Breast epithelium (tissue), 4 donors: ENCODE measurements at places on chromosomes 4 and X.

- DNase-seq = no peak
These were observed 6.3 kb upstream of the PPEF2 start for GRCh38 chr4:75908555-75908954.

DNA sequence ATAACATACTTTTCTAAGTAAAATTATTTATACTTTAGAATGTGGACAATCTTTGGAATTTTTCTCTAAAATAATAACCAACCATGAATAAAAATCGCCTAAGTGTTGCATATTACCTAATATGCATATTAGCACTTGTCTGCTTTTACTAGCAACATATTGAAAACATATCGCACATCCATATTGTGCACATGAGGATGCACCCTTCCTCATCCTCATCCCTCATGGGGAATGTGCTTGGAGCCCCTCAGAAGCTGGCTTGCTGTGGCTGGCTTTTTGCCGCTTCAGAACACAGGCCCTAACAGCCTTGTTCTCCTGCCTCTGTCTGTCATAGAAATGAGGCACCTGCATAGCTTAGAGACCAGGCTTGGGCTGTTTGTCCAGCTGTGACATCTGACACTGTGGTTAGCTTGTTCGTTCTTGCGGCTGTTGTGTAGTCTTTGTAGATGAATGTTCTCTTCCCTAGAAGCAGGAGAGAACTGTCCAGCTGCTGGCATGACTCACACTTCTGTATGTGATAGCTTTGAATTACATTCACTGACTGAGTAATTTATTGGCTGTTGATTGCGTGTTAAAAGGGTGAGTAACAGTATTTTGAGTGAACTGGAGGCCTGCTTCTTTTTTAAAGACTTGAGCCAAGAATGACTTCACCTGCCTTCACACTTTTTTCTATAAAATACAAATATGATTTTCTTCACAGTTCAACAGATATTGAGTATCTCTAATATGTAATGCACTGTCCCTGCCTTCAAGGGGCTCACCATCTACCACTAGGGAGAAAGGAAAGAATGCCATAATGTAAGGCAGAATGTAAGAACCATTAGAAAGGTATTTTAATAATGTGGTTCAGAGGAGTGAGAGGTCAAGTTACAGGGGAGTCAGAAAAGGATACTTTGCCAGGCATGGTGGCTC is 81.9 kb downstream of the HMGB2 start:
- DNase-seq = no peak

DNA sequence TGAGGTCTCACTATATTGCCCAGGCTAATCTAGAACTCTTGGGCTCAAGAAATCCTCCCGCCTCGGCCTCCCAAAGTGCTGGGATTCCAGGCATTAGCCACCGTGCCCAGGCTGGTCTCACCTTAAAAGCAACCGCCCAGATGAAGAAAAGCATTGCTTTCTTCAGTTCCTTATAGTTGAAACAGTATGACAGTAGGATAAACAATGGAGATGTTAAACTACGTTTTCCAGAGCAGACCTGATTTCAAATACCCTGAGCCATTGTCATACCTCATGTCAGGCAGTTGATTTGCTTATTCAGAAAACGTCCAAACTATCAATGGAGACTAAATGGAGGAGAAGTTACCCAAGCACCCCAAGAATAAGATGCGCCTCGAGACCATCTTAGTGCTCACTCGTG is 26.3 kb upstream of the TMEM131L start:
- no peak for DNase-seq

- DNase-seq = no peak
These were observed 583 bp downstream of the ABHD18 start for GRCh38 chr4:127965803-127966175.

DNA sequence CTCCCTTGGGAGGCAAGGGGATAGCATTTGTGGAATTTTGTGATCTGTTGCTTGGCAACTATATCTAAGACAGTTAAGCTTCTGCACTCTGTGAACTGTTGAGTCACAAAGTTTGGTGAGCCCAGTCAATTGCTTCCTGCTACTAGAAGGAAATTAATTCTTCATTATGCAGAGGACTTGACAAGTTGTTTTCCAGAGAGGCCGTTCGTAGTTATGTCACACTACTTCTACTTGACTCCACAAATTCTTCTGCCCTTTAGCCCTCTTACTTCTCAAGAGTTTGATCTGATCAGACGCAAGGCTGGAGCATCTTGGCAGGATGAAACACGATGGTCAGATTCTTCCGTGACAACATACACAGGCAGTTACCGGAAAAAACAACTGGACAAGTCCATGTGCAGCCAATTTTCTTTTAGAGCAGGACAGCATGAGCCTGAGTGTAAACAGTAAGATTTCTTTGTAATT is at the start of gene C4orf51:
Gene C4orf51 (plus strand): TSS at position 156 of the 465 bp plus-strand sequence. CDS start 58 bp downstream, at position 214.
- no peak for DNase-seq

DNA sequence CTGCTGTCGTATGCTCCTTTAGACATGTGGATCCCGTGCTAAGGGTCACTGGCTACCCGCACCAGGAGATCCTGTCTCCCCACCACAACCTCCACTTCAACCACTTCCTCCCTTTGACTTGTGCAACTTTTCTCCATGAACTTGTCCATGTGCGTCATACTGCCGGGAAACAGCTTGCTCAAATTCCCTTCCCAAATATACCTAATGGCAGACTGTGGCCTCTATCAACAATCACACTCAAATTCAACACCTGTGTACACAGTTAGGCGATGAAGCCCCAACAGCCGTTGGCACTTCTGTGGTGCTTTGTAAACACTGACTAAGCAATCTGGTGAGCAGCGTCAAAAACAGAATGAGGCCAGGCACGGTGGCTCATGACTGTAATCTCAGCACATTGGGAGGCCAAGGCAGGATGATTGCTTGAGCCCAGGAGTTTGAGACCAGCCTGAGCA is 49.5 kb downstream of the CD99L2 start:
- DNase-seq = peak; percentile 20

- no peak for DNase-seq
These were observed 391.4 kb upstream of the DIPK2B start for GRCh38 chrX:45592101-45592500.

- DNase-seq = no peak
These were observed 132.5 kb downstream of the GPC3 start for GRCh38 chrX:133852837-133853356.

DNA sequence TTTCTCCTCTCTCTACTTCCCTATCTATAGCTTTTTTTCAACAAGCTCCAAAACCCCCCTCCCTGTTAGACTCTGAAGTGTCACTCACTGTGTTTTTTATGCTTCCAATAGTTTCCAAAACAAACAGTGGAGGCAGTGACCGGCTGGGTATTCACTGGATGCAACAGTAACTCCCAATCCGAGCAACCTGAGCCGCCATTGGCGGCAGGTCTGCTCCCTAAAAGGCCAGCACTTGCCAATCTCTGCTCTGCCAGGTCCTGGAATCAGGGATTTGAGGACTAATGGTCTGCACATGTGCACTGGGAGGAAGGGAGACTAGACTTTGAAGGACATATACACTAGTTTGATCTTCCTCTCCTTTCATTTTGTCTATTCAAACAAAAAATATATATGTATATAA is 7.1 kb downstream of the TBX22 start:
- no peak for DNase-seq

- DNase-seq = no peak
These were observed 1.7 kb upstream of the CYP4V2 start for GRCh38 chr4:186189656-186190055.

GRCh38 chr4:1410491-1411325 is 4.5 kb upstream of the NKX1-1 start:
- DNase-seq = peak; percentile 11

DNA sequence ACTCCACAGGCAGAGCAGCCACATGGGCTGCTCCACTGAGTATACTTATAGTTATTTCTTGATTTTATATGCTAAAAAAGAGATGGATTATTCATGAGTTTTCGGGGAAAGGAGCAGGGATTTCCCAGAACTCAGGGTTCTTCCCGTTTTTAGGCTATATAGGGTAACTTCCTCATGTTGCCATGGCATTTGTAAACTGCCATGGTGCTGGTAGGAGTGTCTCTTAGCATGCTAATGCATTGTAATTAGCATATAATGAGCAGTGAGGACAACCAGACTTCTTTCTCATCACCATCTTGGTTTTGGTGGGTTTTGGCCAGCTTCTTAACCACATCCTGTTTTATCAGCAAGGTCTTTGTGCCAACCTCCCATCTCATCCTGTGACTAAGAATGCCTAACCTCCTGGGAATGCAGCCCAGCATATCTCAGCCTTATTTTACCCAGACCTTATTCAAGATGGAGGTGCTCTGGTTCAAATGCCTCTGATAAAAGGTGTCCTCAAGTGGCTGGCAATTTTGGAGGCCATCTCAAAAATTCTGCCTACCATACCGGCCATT is 213.0 kb upstream of the VEGFC start:
- DNase-seq = no peak

GRCh38 chr4:176360446-176360845 is 40.7 kb downstream of the SPCS3 start:
- DNase-seq = no peak

DNA sequence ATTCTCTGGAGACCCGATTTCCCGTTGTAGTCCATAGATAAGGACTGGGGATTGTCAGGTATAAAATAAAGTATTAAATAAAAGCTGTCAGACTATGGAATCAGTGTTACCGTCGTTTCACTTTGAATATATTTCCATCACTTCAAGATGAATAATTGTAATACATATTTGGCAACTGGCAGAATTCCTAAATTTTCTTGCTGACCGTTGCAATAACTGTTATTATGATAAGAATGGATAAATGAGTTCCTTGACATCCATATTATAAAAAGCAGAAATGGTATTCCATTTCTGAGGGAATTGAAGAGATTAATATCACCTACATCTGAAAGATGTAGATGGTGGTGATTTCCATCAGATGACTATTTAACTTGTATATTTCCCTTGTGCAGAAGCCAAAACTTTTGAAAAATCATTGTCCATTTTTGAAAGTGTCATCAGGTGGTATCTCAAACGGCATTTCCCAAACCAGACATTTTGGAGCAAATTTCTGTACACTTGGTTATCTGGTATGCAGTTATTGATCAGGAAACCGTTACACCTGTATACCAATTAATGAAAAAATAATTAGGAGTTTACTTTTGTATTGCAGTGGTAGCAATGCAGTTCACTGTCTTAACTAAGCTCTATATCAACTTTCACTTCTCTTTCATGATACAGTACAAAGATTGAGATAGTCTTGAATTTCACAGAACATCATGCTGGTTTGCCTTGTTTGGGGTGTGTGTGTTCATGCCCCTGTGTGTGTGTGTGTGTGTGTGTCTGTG is 878.5 kb downstream of the PCDH18 start:
- no peak for DNase-seq

DNA sequence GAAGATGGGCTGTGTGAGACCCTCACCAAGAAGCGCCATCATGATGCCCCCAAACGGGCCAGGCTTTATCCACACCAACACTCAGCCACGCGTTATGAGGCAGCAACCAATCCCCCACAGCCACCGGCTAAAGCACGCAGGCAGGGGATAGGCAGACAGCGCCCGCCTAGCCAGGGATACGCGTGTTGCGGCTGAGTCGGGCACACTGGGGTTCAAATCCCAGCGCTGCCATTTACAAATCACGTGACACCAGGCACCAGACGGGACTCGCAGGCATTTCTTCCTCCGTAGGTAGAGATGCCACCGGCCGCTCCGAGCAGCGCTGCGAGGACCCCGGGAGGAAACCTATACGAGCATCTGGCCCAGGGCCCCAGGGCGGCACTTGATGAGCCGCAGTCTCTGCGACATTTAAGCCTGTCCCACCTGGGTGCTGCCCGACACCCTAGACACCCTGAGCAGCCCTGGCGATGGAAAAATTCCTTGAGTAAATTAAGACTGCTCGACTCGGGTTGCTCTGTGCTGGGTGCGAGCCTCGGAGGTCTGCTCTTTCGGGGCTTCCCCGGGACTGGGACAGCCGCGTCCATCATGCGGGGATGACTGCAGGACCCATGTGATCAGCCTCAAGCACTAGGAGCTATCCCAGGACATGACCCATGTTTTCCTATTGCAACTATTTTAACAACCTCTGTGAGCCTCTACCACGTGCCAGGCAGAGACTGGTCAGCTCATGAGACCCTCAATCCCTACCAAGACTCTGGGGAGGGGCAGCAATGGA is 6.3 kb downstream of the ABLIM2 start:
- DNase-seq = no peak
